ENCODE measurements at places on chromosomes 6 and 20.

DNA sequence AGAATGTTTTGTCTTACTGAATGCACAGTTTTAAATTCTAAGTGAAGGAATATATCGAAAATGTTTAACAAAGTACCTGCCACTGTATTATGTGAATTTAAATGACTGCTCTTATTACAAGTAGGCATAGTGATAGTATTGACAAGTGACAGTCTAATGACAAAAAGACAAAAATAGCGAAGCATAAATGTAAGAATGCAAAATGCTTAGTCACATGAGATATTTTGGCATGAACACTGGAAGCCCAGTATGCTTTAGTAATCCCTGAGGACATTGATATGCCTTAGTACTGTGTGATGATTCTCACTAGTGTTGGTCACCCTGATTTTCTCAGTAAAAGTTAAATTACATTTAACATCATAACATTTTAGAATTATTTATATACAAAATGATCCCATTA, 153.5 kb downstream of the EYA4 start:
- DNase-seq: no peak

- no peak for DNase-seq
Measured at GRCh38 chr20:12211361-12211760, 293.7 kb downstream of the BTBD3 start.

DNA sequence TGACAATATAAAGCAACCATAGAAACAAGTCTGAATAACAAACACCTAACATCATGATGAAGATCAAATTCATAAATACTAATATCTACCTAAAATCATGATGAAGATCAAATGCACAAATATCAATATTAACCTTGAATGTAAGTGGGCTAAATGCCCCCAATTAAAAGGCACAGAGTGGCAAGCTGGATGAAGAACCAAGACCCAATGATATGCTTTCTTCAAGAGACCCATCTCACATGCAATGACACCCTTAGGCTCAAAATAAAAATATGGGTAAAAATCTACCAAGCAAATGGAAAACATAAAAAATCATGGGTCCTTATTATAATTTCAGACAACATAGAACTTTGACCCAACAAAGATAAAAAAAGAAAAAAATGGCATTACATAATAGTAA, 578.5 kb upstream of the PTCHD4 start:
- no peak for DNase-seq

GRCh38 chr20:1887321-1887720, 7.9 kb upstream of the SIRPA start:
- DNase-seq: no peak

GRCh38 chr20:10174400-10174799, 44.2 kb upstream of the SNAP25 start:
- no peak for DNase-seq

DNA sequence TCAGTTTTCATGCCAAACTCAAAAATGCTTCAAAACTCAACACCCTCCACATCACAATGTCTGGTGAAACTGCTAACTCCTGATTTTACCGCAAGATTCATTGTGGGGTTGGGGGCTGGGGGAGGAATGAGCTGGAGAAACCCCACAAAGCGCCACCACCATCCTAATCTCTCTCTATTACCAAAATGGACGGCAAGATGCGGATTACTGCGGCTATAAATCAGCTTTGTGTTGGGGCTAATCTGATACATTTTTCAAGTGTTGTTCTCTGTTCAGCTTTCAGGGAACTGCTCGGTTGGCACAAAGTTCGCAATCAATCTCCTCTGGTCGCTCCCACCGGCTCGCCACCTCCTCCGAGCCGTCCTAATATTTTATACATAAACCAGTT, 83.7 kb downstream of the TMEM242 start:
- DNase-seq: no peak

DNA sequence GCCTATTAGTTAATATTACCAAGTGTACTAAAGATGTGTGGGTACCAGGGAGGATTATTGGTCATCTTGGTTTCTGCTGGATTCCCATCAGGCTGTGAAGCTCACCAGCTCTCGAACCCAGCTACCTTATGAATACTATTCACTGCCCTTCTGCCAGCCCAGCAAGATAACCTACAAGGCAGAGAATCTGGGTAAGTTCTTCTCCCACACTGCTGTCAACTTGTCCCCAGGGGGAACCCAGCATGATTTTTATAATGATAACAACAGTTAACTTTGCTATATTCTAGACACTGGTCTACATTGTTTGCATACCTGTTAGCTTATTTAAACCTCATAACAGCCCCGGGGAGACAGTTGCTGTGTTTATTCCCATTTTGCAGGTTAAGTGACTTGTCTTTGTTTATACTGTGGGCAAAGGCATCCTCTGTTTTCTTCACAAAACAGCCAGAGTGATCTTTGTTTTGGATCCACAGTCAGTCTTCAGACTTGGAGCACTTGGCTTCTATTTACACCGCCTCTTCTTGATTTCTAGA, 26.5 kb downstream of the TM9SF4 start:
- DNase-seq: no peak

DNA sequence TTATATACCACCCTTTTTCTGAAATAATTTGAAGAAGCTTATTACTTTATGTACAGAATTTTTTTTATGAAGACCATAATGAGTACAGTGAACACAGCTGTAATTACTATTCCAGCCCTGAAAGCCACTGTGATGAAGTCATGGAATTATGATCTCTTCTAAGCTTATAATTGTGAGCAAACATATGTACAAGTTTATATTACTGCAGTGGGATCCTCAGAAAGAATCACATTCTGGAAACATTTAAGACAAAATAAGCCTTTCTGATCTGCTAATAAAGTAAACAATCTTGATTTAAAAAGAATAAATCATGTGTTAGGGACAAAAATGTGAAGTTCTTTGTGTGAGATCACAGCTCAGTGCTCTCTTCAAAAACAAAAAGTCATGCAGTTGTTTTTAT, 560.4 kb downstream of the CD109 start:
- DNase-seq: no peak

DNA sequence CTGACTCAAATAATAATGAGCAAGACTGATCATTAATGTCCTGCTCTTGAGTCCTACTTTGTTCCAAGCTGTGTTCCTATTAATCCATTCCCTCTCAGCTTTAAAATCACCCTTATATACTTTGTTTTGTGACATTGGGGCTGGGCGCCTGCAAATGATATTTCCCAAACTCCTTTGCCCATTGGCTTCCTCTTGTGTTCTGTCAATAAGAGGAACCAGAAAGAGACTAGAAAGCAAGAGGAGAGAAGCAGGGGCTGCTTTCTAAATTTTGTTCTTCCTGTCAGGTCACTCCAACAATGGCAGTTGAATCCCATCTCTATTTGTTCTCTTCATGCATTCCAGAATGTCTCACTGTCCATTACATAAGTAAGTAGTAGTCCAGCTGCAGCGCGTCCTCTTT, 21.6 kb upstream of the TRIM27 start:
- no peak for DNase-seq

DNA sequence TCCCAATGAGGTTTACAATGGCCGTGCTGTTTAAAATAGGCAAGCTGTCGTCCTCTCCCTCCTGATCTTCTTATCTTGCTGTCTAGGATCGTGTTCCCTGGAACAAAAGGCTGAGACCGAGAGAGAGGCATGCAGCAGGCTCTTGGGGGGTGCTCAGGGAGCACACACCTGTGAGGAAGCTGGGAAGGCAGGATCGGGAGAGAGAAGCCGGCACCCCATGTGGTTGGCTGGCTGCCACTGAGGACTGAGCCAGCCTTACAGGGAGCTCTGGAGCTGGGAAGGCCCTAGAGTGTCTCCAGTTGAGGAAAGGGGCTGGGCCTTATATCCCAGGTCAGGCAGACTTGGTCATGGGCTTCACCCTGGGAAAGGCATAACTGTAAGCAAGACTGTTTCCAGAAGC, 184.2 kb downstream of the LY86 start:
- DNase-seq: no peak

DNA sequence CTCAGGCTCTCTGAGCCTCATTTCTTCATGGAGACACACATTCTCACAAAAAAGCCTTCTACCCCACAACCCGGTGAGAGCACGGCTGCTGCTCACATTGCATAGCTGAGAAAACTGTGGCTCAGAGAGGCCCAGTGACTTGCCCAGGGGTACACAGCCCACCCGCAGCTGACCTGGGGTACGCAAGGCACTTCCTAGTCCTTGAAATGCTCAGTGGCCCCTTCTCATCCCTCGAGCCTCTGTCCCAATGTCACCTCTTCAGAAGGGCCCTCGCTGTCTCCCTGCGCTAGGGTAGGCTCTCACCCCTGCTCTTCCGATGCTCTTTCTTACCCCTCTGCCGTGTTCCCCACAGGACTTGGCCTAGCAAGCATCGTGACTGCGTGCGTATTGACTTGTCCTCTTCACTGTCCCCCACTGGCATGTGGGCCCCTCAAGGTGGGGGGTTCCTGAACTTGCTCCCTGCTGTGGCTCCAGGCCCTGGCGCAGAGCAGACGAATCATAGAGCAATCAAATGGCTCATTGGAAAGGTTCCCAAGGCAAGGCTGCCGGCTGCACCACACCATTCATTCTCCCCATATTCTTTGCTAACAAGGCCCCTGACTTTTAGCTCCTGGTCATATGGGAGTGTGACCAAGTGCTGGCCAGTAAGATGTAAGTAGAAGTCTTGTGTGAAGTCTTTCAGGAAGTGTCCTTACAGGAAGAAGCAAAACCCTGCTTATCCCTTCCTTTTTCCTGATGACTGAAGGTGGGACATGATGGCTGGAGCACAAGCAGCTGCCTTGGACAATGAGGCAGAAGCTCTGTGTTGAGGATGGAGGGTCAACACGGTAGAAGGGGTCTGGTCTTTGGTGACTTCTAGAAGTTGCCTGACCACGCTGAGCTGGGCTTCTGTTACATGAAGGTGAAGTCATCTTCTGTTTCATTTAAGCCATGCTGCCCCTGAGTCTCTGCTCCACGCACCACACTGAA, 22.7 kb downstream of the PCK1 start:
- no peak for DNase-seq

- DNase-seq: no peak
Measured at GRCh38 chr6:87297119-87297518, 25.3 kb upstream of the SMIM8 start.

GRCh38 chr6:37021356-37022129, 16.1 kb downstream of the FGD2 start:
- peak; percentile 34 for DNase-seq

- no peak for DNase-seq
Measured at GRCh38 chr6:108945681-108946159, 97.5 kb downstream of the ARMC2 start.

DNA sequence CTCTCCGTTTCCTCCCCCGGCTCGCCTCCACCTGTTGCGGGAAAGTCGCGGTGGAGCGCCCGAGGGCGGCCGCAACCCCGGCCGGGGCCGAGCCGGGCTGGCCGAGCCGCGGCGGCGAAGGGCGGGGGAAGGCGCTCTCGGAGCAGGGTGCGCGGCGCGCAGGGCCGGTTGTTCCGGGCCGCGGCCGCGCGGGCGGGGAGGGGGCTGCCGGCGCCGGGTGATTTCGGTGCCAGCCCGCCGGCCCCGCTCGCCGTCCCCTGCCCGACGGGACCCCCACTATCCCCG, 235 bp downstream of the MAP7 start:
- no peak for DNase-seq

DNA sequence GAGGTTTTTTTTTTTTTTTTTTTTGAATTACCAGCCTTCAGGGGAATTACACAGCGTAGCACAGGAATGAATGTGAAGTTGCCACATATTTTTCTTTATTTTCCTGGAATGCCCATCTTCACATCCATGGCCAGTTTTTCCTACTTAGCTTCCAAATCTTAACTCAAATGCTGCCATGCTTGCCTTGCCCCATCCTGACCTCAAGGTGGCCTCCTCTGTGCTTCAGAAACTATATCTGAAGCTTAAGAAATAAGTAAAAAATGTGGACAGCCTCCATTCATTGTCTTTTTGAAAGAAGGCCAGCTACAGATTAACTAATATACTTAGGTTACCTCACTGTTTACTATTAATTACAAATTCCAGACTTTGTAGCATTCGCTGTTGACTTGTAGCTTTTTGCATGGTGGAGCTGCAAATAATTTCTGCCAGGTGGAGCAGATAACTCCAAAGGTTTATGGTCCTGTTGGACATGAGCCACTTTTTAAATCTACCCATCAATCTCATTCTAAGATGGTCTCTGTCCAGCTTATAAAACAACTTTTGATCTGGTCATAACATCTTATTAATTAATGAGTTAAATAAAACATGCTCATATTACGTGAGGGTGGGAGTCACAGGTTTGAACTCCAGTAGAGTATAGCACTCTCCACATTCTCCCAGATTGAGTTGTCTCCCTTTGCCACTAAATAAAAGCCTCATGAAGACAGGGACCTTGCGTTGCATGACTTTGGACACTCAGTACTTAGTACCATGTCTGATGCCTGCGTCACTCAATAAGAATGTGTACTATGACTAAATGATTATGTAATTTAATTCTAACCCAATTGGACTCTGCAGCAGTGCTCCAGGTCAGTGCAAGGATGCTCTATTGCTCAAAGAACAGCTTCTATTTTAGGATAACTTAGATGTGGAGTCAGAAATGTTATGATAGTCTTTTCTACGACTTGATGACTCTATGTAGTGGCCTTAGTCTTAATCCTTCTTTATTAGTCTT, 678.6 kb upstream of the CITED2 start:
- DNase-seq: no peak

GRCh38 chr6:76441875-76442274, 369.4 kb upstream of the IMPG1 start:
- DNase-seq: no peak

DNA sequence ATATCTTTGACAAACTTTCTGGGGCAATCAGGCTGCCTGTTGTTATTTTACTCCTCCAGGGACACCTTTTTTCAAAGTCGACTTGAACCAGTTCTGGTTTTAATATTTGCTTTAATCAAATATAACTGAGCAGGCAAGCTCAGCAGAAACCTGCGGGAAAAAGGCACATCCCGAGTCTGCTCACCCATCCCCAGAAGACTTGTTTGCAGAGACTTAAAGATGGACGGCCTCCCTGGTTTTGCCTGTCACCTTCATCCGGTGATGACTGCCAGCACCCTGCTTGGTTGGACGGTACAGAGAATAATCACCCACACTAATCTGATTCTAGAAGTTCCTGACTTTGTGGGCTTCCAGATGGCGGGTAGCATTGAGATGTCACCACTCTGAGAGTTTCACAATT, 36.8 kb downstream of the PPP1R3G start:
- DNase-seq: no peak

- DNase-seq: no peak
Measured at GRCh38 chr6:53128842-53129241, 19.8 kb downstream of the GCM1 start.

DNA sequence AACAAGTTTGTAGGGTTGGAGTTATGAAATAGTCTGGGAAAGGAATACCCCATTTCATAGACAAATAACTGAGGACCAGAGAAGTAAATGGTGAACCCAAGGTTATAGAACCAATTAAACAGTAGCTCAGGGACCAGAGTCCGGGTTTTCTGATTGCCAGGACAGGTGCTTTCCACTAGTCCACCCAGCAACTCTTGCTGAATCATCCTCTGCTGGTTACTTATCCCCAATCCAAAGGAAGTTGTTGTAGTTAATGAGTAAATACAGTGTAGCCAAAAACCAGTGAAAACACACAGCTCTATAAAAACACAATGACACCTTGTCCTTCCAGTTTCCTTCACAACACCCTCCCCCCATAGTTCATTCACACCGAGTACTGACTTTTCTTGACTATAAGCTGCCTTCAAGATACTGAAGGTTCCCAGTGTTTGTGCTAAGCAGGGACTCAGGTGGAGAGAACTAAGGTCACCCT, 766 bp upstream of the TINAG start:
- DNase-seq: no peak
